LHCN-M2 (cell line): ENCODE measurements at places on chromosomes 2 and 18. TPM values are rescaled to one million over a fixed set of nuclear protein-coding genes. Genes with fewer than 3 reads are reported as not detected.

DNA sequence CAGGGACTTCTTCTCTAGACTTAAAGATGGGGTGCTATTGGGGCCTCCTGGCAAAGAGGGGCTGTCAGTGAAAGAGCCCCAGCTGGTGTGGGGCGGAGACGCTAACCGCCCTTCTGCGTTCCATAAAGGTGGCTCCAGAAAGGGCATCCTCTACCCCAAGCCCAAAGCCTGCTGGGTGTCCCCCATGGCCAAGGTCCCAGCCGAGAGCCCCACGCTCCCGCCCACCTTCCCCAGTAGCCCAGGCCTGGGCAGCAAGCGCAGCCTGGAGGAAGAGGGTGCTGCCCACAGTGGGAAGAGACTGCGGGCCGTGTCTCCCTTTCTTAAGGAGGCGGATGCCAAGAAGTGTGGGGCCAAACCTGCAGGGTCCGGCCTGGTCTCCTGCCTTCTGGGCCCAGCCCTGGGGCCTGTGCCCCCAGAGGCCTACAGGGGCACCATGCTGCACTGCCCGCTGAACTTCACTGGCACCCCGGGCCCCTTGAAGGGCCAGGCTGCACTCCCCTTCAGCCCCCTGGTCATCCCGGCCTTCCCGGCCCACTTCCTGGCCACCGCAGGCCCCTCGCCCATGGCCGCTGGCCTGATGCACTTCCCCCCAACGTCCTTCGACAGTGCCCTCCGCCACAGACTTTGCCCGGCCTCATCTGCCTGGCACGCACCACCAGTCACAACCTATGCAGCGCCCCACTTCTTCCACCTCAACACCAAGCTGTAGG, 15.2 kb downstream of the ARID5A start:
- no peak for DNase-seq

GRCh38 chr2:85682378-85682777, 11.8 kb upstream of the GNLY start:
- peak; percentile 44 for DNase-seq

DNA sequence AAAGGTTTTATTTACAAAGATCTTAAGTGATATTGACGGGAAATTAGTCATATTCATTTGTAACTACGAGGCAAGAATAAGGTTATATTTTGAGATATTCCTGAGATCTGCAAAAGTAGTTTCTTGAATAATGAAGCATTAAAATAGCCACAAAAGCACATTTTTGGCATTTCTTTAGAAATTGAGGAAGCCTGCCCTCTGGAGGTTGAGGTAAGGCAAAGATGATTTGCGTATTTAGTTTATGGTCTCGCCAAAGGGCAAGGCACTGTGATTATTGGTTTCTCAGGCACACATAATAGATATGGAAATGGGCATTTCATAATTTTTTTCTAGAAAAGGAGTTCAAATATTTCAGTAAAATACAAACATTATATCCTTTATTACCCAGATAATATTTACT, 143.7 kb upstream of the RPRM start:
- DNase-seq, result no peak

DNA sequence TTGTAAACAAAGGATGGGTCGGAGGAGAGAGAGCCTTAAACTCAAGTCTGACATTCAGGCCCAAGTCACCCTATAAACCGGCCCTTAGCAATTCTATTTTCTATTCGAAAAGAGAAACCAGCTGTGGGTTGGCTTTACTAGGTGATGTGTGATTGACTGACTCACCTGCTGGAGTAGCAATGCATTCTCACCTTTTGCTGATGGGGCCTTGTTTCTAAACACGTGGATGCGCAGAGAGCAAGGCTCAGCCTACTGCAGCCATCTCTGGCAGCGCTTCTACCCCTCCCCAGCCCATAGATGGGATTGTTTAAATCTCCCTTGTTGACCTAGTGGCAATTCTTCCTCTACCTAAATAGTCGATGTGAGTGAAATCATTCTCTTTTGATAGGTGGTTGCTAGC, 138.5 kb downstream of the MEIS1 start:
- no peak for DNase-seq

DNA sequence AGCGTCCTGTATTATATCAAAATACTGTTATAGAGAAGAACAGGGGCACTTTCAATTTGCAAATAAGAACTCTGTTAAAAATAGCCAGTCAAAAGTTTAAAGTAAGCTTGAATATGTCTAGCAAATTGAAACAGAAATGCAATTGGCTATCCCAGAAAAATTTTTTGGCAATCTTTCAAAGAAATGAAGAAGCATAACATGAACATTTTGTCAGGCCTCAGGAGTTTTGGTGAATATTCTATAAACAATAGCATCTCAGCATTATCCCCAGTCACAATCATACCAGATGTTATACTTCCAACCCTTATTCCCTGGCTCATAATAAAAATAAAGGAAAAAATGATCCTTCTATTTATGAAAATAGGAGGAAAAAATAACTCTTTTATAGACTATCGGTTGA, 252.4 kb downstream of the GRB14 start:
- no peak for DNase-seq

Gene ATP6V1B1
- total RNA-seq, result 0.90 and 2.0 TPM in 2 replicates

Gene DIS3L2
- 12.5 and 19.9 TPM in 2 replicates for total RNA-seq

Gene GREB1
- 0.38 and 0.57 TPM in 2 replicates for total RNA-seq
